MM.1S (cell line): ENCODE measurements at places on chromosomes 13 and 19.

- DNase-seq = no peak
Measured at GRCh38 chr13:40172878-40173277, 493.6 kb downstream of the FOXO1 start.

DNA sequence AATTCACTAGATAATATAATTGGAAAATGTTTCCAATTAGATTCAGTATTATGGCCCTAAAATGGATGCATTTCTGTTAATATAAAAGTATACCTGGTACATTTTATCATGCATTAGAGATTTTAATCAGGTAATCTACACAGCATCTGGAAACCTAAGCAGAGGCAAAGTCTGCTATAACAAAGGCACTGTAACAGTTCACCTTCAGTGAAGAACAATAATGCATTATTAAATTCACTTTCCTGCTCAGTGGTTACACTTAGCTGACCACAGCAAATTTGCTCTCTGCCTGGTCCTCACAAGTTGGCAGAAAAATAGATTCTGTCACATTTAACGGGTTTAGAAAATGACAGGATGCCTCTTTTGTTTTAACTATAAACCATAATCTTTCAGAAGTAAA lies 326.9 kb downstream of the DACH1 start:
- no peak for DNase-seq

DNA sequence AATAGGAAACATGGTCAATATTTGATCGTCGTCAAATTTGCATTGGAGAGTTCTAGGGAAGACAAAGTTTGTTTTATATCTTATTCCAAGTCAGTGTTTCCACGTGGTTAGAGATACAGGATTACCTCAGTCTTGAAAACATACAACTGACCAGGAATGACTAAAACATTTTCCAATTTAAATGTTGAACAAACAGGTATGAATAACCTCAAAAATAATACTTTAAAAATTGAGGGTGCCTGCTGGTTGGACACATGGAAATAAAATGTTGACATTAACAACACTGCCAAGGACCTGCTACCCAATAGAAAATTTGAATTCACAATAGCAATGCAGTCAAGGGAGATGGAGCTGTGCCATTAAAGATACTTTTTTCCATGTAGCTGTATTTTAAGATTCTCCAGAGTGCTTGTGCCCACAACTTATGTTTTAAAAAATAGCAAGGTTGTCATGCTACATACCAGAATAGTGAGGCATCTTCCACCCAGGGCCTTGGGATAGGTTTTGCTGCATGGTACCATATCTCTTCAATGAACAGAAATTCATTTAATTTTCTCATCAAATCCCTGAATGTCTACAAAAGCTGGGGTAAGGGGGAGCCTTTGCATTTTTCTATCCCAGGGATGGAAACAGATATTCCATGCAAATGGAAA lies 260.8 kb downstream of the EFNB2 start:
- no peak for DNase-seq

- DNase-seq = no peak
Measured at GRCh38 chr13:80339563-80339911, 1.4 kb downstream of the SPRY2 start.

DNA sequence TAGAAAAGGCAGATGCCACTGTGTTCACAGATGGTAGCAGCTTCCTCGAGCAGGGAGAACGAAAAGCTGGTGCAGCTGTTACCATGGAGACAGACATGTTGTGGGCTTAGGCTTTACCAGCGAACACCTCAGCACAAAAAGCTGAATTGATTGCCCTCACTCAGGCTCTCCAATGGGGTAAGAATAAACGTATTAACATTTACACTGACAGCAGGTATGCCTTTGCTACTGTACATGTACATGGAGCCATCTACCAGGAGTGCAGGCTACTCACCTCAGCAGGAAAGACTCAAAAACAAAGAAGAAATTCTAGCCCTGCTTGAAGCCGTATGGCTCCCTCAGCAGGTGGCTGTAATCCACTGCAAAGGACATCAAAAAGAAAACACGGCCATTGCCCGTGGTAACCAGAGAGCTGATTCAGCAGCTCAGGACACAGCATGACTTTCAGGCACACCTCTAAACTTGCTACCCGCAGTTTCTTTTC lies 197.7 kb downstream of the ZNF737 start:
- peak; percentile 60 for DNase-seq

DNA sequence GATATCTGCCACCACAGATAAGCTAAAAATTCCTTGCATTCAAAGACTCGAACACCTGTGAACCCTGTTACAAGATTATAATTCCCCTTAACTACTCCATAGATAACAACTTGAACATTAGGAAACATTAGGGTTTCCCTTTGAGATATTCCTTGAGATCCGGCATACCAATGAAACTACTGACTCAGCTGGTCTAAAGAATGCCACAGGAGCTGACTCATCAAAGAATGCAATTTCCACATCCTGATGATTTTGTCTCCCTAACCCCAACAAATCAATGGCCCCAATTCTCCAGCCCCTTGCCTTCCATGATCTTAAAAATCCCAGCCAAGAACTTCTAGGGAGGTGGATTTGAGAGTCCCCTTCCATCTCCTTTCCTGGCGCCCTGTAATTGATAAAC lies 35.6 kb upstream of the ZNF599 start:
- no peak for DNase-seq

DNA sequence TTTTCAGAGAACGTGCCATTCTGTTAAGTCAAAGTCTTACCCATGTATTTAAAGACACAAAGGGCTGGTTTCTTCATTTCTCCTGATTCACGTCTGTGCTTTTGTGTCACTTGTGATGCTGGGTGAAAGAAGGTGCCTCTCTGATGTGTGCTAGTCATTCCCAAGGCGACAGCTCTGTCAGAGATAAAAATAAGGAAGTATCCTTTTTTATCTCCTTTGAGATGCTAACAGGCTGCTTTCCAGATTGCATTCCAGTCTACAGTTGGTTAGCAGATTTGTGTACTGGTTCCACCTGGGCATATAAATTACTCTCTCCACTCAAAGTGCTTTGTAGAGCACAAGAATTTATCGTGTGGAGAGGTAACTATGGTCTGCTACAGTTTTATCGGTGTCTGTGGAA lies 33.5 kb upstream of the DCT start:
- DNase-seq = no peak
